ENCODE measurements at places on chromosomes 11 and 22.

DNA sequence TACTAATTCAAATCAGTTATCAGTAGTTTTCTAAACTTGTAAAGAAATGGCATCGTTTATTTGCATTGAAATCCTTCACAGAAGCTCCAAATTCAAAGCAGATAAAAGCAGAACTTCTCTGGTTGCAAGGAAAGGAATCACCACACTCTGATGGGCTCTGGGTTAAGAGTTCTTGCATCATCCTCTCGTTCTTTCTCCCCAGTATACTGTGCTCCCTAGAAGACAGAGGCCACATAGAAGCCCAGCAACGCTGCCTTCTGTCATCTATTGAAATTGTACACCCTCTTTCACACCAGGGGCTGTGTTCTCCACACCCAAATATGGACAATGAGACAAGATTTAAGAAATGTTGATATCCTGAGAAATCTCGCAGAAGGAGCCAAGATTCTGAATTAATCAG is 29.3 kb downstream of the FAT3 start:
- no peak for DNase-seq

GRCh38 chr11:76240666-76241065 is 34.4 kb upstream of the WNT11 start:
- no peak for DNase-seq

DNA sequence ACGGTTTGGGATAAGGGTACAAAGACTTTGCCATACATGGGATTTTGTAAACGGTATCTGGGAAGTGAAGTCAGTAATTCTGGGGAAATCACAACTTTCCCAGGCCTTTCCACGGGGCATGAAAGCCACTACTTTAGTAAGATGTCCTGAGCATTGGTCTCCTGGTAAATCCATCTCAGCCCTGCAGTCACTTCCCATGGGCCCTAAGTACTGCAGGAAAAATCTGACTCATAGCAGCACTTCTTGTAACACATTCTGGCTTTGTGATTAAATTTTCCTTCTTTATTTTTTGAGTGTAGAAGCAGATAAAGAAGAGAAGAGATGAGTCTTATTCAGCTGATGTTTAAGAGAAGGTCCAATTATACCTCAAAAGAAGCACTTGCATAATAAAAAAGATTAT is 67.6 kb downstream of the BLID start:
- DNase-seq, result no peak

GRCh38 chr22:36037102-36037758 is 8.6 kb upstream of the RBFOX2 start:
- DNase-seq, result no peak

GRCh38 chr11:128349650-128350299 is 237.6 kb downstream of the ETS1 start:
- no peak for DNase-seq

GRCh38 chr11:77069336-77069968 is 2.7 kb downstream of the CAPN5 start:
- DNase-seq, result no peak

DNA sequence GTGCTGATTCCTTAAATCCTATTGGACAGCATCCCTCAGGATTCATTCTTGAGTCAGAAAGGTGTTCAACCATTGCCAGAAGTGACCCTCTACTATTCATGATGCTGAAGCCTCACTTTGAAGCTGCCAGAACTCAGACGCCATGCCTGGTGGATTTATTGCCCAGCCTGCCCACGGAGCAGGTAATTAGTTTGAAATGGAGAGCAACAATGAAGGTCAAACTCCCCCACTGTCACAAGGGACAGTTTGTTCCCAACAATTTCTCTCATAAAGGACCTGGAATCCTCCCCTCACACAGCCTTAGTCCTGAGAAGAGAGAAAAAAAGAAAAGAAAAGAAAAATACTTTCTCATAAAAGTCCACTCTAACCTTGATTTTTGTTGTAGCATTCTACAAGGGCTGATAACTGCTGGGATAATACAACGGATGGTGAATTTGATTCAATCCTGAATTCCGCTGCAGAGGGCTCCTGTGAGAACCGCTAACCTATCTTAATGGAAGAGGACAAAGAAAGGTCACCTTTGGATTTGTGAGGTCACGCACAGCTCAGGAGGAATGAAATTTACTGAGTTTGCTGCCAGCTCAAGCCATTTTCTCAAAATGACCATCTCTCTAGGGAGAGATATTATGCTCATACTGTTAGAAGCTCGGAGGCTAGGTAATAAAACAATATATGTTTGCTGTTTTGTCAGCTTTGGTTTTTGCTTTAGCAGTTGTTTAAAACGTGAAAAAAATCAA is 161.6 kb upstream of the SYN3 start:
- no peak for DNase-seq

DNA sequence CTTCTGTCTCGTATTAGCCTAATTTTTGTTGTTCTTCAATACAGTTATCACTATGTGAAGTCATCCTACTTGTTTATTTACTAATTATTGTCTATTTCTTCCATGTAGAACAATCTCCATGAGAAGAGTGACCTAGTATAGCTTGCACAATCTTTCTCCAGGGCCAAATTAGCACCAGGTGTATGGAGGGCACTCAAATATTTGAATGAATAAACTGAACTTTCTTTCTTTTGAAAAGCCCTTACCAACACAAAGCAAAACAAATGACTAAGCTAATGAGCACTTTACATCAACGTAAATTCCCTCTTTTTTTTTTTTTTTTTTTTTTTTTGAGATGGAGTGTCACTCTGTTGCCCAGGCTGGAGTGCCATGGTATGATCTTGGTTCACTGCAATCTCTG is 34.2 kb downstream of the ABTB2 start:
- no peak for DNase-seq

DNA sequence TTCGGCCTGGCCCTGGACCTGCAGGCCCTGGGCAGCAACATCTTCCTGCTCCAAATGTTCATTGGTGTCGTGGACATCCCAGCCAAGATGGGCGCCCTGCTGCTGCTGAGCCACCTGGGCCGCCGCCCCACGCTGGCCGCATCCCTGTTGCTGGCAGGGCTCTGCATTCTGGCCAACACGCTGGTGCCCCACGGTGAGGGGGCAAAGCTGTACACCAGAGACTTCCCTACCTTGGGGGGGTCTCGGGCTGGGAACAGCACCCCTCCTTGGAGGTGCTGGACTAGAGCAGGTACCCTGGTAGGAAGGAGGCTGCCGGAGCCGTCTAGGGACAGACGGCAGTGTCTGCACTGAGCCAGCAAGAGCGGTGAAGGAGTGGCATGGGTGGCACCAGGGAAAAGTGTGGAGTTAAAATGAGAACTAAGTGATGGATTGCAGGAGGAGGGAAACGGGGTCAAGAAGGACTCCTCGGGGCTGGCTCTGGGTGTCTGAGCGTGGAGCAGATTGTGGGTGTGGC is 8.7 kb downstream of the SLC22A12 start:
- no peak for DNase-seq

DNA sequence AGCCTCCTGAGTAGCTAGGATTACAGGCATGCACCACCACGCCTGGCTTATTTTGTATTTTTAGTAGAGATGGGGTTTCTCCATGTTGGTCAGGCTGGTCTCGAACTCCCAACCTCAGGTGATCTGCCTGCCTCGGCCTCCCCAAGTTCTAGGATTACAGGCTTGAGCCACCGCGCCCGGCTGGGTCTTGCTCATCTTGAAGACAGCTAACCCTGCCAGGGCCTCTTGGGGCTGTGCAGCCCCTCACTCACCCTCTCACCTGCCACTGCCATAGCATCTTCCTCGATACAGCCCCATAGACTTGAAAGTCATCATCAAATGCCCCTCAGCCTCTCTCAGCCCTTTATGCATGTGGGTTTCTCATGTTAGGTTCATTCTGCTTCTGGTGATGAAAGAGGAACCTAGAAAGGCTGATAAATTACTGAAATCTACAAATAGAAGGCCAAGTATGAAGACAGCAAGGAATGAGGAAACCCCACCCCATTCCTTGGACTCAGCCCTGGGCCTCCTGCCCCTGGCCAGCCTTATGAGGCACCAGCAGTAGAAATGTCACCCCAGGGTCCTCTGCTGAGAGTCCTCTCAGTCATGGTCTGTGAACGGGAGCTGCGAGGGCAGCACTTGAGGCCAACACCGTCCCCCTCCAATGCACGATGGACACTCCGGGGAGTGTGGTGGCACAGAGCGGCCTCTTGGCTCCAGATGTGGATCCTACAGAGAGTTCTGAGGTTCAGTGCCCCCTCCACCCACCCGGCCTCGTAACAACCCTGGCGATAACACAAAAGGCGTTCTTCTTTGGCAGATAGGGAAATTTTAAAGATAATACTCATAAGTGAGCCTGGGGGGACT is 24.8 kb downstream of the SCGB1A1 start:
- DNase-seq, result no peak

GRCh38 chr11:9428706-9429105 is 32.1 kb upstream of the ZNF143 start:
- no peak for DNase-seq

DNA sequence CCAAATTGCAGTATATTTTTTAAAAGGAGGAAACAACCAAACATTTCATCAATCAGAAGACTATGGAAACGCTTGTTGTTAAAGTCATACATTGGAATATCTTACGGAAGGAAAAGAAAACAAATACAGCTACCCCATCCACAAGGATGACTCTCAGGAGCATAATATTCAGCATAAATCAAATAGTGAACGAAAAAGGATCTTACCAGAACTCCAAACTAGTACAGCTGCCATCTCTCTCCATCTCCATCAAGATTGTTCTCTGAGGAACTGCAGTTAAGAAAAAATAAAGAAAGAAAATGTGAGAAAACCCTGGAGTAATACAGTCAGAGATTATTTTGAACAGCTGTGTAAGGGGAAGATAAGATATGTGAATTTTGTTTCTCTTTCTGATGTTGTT is 299.8 kb upstream of the CNTN5 start:
- DNase-seq, result no peak

- DNase-seq, result no peak
Measured at GRCh38 chr11:69351460-69351859, 57.5 kb downstream of the MYEOV start.

- DNase-seq, result no peak
Measured at GRCh38 chr22:22910272-22911240, 22.9 kb downstream of the IGLL5 start.

- no peak for DNase-seq
Measured at GRCh38 chr11:65560555-65561418, 2.6 kb upstream of the LTBP3 start.

DNA sequence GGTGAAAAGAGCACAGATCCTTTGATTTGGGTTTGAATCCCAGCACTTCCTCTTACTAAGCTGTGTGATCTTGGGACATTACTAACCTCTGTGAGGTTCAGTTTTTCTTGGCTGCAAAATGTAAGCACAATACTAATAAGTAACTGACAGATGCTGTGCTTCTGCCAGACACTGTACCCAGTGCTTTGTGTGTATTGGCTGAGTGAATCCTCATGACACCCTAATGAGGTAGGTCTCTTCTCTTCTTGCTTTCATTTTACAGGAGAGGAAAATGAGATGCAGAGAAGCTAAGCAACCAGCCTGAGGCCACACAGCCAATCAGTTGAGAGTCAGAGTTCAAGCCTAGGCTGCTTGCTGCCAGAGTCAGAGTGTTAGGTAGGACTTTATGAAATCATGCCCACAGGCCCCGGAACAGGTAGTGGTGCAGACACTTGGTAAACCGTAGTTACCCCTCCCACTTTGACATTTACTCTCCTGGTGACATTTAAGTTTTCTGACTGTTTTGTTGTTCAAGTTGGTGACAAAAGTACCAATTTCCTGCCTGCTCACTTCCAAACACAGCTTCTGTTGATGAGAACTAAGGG is 21.2 kb downstream of the PTPRJ start:
- no peak for DNase-seq

- DNase-seq, result no peak
Measured at GRCh38 chr11:83000381-83000780, 71.3 kb downstream of the RAB30 start.

DNA sequence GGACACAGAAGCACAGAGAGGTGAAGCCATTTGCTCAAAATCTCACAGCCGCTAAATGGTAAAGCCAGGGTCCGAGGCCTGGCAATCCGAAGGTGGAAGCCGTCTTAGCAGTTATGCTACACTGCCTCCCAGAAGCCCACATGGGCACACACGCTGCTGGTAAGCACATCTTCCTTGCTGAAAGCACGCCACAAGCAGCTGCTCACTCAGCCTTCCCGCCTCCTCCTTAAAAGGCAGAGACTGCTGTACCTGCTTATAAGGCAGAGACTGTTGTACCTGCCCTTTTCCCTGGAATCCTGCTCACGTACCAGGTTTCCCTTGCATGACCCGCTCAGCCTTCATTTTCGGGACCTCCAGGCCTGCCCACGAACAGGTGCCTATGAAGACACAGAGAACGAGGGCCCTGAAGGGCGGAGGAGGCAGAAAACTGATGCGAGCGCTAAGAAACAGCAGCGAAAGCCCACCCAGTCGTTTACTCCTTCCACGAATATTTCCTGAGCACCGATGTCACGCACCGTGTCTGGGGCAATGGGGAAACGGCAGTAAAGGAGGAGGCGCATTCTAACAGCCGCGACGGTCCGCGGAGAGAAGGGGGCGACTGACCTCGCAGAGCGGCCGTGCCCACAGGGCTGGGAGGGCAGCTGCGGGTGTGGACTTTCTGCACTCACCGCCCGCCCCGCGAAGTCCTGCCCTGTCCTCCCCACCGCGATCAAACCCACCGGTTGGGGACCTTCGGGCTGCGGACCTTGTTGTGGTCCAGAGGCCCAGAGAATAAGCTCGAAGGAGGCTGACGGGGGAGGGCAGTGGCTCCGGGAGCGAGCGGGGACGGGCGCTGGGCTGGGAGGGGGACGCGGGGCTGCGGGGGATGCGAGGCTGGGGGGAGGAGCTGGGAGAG is 13.0 kb downstream of the SPATA19 start:
- DNase-seq, result no peak

GRCh38 chr11:106468531-106468930 is 391.1 kb downstream of the AASDHPPT start:
- DNase-seq, result no peak

- DNase-seq, result no peak
Measured at GRCh38 chr22:31556627-31557203, 60.4 kb downstream of the SFI1 start.

GRCh38 chr11:116981266-116981885 is 116.9 kb downstream of the SIK3 start:
- no peak for DNase-seq

DNA sequence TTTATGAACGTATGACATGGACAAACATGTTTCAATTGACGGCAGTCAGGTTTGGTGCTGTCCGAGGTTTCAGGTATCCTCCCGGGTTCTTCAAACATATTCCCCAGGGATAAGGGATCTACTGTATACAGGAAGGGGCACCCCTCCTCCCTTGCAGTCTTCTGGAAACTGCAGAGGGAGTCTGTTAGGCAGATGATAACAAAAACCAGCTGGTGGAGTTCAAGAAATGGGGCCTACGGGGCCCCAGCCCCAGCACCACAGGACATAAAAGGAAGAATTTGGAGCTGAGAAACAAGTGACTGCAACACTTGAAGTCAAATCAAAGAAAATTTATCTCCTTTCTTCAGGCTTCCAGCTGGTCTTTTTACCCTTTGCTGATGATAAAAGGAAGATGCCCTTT is 32.1 kb downstream of the SNU13 start:
- no peak for DNase-seq

DNA sequence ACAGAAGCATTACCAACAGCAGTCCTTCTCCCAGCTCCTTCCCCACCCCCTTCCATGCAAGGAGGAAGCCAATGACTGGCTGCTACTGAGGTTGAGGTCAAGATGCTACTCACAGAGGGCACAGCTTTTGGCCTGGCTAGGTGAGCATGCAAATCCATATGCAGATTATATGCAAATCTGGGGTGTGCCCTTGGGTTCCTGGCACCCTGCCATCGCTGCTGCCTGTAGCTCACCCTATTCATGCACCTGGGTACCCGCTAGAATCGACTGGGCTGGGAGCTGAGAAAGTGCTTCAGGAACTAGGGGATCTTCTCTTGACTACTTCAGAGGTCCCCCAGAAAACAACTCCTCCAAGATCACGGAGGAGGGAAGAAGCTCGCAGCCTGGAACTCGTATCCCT is 4.0 kb downstream of the DSCAML1 start:
- DNase-seq, result no peak
